Colonic mucosa (tissue), 4 donors: ENCODE measurements at places on chromosomes 5 and 9. TPM values are rescaled to one million over a fixed set of nuclear protein-coding genes. Genes with fewer than 3 reads are reported as not detected.

The ANKRD34B gene
- not detected for total RNA-seq

The PRR7 gene
- 3.9 TPM for total RNA-seq

The IFNA10 gene
- total RNA-seq, result not detected

The HTR4 gene
- 8.9 TPM for total RNA-seq

The FOXD4L6 gene
- total RNA-seq, result not detected
